ENCODE measurements at places on chromosomes 7 and 10.

GRCh38 chr10:14052931-14053330 lies 277.8 kb downstream of the FRMD4A start:
- no peak for DNase-seq

GRCh38 chr10:68333058-68333395 lies 299 bp upstream of the PBLD start:
- no peak for DNase-seq

GRCh38 chr10:110892602-110893288 lies 21.0 kb downstream of the PDCD4 start:
- DNase-seq: no peak

GRCh38 chr10:21257919-21258318 lies 267.6 kb downstream of the SKIDA1 start:
- no peak for DNase-seq

GRCh38 chr7:99004216-99004615 lies 125.9 kb downstream of the TRRAP start:
- DNase-seq: no peak

DNA sequence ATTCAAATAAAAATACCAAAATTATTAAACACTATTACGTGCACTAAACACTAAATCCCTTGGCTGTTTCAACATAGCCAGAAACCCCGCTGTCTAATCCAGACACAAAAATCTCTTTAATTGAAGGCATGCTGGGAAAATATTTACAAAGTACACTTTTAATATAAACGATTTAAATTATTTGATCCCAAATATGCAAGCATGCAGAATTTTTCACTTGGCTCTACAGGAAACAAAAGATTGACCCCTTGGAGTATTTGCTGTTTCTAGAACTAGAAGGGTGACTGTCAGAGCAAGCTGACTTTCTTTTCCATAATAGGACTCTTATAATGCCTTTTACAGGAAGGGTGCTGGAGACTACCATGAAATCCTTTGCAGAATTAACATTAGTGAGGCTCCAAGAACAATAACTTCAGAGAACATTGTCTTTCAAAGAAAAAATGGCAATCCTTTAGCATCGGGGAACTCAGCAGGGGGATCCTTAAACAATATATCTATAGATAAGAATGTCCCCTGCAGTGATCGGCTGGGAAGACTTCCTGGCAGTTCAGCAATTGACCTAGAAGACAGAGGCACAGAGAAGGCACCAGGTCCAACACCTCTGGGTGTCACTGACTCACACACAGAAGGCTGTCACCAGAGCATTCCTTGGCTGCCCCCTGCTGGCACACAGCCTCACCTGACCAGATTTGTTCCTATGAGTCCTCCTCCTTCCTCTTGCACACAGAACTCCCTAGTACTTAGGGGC lies 55.8 kb upstream of the MRLN start:
- no peak for DNase-seq

DNA sequence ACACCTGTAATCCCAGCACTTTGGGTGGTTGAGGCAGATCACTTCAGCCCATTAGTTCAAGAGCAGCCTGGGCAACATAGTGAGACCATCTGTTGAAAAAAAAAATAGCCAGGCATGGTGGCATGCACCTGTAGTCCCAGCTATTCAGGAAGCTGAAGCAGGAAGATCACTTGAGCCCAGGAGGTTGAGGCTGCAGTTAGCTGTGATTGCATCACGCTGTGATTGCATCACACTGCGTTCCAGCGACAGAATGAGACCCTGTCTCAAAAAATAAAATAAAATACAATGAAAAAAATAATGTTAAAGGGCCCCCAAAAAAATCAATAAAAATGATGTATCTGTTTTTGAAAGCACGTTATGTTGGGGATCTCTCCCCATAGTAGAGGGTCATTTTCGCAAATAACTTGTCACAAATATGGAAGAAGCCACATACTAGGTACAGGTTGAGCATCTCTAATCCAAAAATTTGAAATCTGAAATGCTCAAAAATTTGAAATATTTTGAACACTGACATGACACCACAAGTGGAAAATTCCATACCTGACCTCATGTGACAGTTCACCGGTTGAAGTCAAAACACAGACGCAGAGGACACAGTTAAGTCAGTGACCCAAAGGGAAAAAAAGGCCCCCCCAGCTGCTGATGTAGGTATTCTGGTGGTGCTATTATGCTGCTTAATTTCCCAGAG lies 9.5 kb downstream of the CISD1 start:
- no peak for DNase-seq

DNA sequence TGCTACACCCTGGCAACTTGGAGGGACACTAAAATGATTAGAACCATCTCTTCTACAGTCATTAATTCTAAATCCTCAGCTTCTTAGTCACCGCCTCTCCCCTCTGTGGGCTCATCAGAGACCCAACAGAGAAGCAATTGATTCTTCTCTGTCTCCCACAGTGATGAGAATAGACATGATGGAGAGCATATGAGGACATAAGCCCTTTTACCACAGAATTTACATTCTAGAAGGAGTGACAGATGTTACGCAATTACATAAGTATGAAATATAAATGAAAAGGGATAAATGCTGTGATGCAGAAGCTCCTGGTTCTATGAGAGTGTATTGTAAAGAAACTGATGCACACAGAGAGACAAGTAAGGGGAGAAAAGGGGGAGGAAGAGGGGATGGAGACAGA lies 18.1 kb upstream of the ABCB5 start:
- no peak for DNase-seq

- no peak for DNase-seq
Measured at GRCh38 chr7:2452074-2452507, 24.1 kb downstream of the GRIFIN start.

DNA sequence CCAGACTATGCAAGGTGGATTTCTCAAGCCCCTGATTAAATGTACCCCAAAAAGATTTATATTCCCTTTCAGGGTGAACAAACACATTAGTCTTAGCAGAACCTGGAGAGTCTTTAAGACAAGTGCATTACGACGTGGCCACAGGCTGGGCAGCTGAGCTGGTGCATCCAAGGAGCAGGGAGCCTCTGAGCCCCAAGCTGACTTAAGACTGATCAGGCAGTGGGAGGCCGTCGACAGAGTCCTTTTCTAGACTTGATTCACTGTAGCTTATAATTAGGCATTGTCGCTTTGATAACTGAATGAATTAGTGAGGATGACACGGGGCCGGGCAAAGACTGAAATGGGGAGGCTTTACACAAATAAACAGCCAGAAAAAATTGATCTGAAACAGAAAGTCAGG lies 353.2 kb downstream of the GPAM start:
- no peak for DNase-seq

DNA sequence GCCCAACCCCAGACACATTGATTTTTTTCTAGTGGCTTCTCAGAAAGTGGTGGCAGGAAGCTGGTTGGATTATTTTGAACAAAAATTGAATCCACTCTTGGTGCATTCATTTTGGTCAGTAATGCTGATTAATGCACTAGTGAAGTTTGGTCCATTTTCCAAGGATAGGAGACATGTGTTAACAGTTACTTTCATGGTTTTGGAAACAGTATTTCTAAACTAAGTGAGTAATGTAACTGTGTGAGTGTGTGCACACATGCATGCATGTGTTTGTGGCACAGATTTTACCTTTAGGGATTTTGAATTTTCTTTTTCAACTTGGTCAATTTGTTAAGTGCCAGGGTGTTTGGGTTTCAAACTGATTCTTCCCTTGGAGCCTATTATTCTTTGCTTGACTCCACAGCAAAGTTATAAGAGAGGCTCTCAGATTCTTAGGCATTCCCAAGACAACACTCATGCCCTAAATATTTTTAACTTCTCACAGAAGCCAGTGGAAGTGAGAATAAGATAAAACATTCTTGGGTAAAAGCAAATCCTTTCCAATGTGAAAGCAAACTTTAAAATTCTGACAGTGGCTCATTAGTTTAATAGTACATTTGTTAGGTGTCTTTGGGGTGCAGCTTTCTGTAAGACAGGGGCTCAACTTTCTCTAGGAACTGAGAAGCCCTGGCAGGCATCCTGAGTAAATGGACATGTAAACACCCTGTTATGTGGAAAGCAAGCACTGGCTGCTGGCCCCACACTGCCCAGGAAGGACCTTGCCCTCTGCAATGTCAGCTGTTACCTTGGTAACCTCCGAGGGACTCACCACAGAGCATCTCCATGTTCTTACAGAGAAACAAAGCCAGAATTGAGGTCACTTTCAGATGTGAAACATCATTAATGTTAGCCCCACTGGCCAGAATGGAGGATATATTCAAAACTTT lies 68.4 kb downstream of the ASAH2B start:
- no peak for DNase-seq

- no peak for DNase-seq
Measured at GRCh38 chr10:70500368-70500767, 21.8 kb downstream of the PALD1 start.

DNA sequence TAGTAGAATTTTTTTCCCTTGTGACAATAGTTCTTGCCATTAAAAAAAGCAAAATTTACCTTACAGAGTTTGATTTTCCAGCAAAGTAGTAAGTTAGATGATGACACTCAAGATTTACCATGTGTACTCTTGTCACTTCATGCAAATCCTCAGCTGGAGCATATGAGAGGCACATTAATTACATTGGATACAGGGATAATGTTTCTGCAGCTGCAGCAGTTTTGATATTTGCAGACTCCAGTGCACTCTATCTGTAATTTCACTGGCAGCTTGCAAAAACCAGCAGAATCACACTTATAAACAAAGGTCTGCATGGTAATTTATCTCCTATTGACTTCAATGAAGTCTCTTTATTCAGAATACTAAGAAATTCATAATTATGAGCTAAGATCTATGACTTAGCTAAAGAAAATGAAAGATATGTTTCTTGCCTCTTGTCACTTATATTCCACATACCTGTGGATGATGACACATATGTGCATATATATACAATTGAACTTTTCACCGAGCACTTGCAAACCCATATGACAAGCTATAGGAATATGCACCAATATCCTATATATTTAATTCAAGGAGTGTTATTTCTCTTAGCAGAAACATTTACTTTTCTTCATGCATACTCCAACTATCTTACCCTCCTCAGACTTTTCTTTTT lies 530.6 kb downstream of the PHTF2 start:
- DNase-seq: no peak

DNA sequence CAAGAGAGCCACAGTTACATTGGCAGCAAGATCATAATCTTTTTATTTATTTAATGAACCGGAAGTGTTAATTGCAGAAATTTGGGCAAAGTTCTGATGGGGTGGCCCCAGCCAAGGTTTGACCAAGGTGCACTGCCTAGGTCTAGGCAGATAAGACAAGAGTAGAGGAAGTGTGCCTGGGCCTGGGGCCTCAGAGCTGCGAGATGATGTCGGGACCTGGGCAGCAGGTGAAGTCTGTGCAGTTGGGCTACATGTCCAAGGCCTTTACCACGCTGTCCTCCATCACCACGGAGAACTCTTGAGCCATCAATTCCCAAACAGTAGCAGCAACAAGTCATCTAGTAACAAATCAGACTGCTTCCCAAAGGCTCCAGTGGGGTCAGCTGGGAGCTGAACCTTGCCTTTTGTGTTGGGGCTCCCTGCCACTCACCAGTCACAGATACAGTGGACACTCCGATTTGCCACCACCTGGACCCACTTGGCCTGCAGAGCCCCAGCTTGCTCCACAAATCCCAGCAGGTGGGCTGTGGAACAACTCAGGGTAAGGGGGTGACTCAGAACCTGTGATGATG lies 52.5 kb upstream of the COMTD1 start:
- no peak for DNase-seq

DNA sequence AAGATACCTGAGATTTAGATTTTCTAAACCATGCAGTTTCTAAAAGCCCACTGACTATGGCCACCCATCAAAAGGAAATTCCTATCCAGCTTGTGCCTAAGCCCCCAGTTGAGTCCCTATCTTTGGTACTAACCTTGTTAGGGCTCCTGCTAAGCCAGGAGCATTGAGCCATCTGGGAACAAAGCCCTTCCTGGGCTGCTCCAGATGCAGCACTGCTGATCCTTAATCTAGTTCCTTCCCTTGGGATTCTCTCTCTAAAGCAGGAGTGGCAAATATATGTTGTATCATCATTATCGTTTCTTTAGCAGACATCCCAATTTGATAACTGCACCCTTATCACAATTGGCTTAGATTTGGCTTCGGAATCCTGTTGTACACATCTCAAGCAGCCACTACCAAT lies 24.7 kb upstream of the PDLIM1 start:
- peak; percentile 47 for DNase-seq

DNA sequence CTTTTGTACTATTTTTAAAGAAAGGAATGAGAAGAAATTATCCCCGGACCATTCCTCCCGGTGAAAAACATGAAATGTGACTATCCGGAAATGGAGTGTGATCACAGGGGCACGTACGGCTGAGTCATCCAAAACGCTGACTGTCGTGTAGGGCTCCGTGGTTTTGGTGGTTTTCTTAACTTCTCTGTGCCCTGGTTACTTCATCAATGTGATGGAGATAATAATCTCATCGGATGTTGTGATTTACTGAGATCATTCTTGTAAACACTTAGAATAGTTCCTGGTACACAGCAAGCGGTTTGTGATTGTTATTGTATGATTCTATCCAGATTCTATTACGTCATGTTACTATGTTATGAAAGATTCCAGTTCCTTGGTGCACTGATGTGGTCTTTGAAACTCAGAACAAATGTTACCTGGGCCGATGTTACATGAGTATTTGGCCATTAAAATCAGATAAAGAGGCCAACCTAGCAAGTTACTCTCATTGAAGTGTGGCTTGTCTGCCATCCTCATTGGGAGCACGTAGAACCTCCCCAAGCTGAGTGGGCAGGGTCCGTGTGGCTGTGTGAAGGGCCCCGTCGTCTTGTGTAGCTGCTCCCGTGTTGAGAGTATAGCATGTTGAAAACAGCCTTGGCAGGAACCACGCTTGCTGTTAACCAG lies 99.5 kb downstream of the CAMK1D start:
- no peak for DNase-seq

DNA sequence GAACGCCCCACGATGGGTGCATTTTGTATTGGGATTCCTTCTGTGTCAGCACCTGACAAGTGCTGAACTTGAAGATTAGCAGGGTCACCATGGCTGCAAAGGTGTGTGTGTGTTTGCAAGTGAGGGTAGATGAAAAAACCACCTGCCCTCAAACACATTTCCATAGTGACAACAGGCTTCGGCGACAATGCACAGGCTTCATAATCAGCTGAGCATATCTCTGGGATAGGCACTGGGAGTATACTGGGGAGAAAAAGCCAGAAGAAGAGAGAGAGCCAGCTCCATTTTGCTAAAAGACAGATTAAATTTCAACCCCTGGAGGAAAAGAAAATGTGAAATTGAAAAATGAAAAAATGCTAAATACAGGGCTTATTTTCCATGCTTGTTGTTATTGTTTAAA lies 656.1 kb downstream of the INHBA start:
- no peak for DNase-seq

DNA sequence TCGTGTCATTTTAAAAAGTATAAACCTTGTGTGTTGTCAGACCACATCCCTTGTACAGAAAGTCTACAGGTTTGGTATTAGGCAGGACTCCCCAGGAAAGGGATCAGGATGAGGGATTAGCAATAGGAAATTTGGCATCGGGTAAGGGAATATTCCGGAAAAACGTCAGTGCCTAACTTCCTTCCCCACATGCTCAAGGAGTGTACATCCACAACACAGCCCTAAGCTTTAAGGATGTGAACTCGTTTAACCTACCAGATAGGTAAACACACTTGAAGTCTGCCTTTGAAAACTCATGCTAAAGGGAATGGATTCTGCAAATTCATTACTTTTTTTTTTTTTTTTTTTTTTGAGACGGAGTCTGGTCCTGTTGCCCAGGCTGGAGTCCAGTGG lies 194.9 kb downstream of the SKIDA1 start:
- DNase-seq: no peak

GRCh38 chr7:26500749-26501352 lies 209.2 kb downstream of the SNX10 start:
- DNase-seq: no peak
